ENCODE measurements at places on chromosomes 4 and X. TPM values are rescaled to one million over a fixed set of nuclear protein-coding genes. Genes with fewer than 3 reads are reported as not detected.

Gene CCKAR
- total RNA-seq, result not detected

Gene ZNF157
- 0.71 TPM for total RNA-seq

- DNase-seq, result no peak
Measured at GRCh38 chrX:130770615-130771014, 132.4 kb downstream of the ENOX2 start.

GRCh38 chrX:149628280-149628679, 3.3 kb downstream of the TMEM185A start:
- DNase-seq, result no peak

DNA sequence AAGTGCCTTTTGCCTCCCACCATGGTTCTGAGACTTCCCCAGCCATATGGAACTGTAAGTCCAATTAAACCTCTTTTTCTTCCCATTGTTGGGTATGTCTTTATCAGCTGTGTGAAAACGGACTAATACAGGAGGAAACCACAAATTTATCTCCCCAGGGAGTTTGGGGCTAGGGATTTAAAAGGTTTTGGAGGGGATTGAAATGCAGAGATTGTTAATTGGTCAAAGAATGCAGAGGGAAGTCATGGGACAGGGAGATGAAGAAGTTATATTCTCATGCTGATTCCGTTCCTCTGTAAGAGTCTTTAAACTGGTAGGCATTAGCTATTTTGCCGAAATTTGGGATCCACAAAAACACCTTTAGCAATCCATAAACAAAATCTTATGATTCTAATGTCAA, 57.9 kb downstream of the TKTL2 start:
- DNase-seq, result no peak

- DNase-seq, result no peak
Measured at GRCh38 chr4:14176613-14177012, 549.1 kb upstream of the BOD1L1 start.

- DNase-seq, result no peak
Measured at GRCh38 chr4:68240620-68241019, 4.9 kb downstream of the TMPRSS11B start.

- DNase-seq, result no peak
Measured at GRCh38 chr4:168791376-168791775, 218.7 kb downstream of the CBR4 start.

DNA sequence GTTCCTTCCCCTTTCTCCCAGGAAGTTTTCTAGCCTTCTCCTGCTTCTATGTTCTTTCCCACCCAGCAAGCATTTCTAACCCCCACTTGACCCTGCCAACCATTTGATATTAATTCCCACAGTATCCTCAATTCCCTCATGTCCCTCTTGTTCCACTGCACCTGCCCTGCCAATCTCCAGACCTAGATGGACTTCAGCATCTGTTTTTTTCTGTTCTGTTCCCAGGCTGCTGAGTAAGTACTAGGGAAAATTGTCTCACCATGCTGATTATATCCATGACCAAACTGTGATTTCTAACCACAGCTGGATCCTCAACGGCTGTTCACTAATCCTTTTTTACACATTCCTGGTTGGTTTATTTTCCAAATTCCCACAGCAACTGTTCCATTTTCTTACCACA, 37.7 kb downstream of the CLCN5 start:
- no peak for DNase-seq

DNA sequence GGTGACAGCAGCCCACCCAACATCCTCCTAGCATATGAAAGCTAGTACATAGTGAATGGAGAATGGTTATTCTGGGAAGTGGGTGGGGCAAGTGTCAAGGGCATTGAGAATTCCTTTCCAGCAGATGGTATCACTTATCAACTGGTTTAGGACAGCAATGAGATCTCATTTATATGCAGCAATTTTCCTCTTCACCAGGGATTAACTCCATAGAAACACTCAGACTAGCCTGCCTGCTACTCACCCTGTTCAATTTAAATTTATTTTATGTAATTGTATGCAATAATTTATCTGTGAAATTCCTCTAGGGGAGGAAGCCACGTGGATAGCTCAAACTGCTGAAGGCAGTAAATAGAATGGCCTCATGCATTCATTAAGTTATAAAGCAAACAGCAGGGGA, 101.6 kb upstream of the MID1IP1 start:
- no peak for DNase-seq

All from sciatic nerve (tissue), 2 donors.